Mesendoderm (in vitro differentiated cells): ENCODE measurements at places on chromosomes 2 and 18.
A peak's percentile ranks its signal among the peaks of the same experiment; 100 is the strongest.

DNA sequence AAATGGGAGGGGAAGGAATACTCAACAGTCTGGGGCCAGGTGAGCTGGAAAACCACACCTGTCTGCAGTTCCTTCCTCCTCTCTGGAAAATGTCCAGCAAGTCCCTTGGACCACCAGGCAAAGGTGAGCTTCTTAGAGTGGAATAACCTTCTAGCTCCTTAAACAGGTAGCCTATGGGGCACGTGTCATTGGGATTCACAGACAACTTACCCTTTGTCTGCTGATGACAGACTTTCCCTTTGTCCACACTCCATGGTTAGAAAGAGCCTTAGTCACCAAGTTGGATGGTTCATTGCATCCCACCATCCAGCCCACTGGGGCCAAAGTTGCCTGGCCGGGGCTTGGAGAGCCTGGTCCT is 98.0 kb upstream of the ITGA6 start:
- DNase-seq: no peak

DNA sequence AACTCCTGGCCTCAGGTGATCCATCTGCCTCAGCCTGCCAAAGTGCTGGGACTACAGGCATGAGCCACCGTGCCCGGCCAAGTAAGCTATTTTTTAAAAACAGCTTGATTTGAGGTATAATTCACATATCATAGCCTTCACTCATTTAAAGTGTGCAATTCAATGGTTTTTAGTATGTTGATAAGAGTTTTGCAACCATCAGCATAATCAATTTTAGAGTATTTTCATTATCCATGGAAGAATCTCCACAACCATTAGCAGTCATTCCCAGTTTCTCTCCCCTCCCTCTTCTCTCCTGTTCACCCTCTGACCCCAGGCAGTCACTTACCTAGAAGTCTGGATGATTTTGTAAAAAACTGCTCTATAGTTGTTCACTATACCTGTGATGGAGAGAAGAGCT is 4.7 kb upstream of the LYG2 start:
- no peak for DNase-seq

- no peak for DNase-seq
Measured at GRCh38 chr2:6171294-6171693, 479.1 kb downstream of the SOX11 start.

DNA sequence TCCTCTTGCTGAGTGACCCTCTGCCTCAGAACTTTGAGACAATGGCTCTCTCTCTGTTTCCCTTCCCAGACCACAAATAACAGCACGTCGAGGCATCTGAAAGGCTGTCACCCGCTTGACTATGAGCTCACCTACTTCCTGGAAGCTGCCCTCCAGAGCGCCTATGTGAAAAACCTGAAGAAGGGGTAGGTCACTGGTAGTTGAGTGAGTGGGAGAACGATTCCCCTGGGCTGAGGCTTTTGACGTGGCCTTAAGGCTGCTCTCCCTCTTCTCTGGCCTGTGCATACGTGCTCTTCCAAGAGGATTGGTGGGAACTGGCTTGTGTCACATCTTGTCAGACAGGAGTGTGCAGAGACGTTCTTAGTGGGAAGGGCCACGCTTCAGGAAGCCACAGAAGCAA is 63.1 kb upstream of the MCFD2 start:
- no peak for DNase-seq

DNA sequence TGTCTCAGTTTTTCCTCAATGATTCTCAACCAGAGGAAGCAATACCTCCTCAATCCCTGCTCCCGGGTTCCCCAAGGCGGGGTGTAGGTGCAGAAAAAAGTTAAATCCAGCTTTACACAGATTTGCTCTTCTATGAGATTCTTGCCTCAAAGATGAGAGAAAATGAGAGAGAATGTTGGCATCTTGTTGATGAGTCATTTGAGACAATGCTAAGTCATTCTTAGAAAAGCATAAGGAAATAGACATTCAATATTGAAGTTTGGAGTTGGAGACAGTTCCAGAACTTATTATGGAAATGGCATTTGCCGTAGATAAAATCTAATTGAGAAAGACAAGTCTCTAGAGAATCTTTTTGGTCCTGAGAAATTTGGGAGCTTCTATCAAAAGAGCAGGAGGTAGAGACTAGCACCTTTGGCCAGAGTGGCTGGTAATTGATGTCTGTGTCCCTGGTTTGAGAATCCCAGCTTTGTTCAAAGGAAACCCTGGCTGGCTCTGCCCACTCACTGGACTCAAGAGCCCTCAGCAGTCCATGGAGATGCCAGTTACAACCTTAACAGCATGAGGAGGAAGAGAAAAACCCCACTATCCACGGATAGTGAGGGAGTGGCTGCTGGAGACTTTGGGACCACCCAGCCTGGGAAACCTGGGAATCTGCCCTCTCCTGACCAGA is 181.2 kb downstream of the FAM124B start:
- peak; percentile 36 for DNase-seq

DNA sequence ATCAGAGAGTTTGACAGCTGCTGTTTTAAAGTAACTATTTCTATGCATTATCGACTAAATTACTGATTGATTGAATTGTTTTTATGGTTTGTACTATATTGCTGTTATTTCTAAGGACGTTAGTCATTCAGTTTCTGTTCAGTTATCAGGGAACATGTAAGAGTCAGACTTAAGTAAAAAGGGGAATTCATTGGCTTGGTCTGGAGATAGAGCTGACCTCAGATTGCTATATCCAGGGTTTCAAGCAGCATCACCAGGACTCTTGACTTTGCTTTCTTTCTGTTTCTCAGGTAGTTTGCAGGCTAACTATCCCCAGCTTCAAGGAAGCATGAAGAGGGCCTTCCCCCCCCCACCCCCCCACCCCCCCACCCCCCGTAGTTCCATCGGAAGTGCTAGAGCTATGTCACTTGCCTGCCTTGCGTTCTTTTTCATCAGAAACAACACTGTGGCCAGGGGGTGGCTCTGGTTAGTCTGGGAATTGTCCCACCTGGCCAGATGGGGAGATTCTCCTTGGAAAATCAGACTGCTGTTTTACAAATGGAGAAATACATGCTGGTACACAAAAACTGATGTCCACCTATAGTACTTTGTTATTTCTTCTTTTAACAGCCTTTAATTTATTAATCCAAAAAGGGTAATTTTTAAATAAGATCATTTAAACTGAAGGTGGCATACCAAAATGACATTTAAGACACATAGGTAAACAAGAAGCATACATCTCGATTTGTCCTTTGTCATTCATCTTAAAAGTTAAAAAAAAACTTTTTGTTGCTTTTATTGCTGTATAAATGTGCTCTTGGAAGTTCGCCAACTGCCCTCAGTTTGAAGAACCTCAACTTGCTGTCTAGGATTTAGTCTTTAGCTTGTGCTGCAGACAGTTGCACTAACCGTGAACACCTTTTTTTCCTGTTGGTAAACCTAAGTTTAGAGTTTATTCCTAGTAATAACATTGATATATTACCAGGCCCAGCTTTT is 9.4 kb downstream of the SMAD4 start:
- DNase-seq: peak; percentile 78

DNA sequence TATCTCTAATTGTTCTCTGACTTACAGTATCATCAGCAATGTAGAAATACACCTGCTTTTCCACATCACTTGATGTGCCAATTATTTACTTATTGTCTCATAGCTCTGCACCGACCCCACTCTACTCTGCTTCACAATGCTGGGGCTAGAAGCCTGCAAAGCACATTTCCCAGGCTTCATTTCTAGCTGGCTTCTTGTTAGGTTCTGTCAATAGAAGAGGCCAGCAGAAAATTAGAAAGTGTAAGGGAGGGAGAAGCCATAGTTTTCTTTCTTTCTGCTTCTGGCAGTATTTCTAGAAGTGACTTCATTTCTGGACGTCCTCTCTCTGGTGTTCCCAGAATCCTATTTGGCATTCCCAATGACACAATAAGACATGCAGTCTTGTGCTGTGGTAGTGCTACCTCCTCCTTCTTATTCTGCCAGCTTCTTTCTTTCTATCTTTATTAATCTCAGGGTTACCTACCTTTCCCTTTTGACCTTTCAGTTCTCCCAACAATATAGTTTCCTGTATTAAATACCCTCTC is 12.5 kb upstream of the TANC1 start:
- no peak for DNase-seq

DNA sequence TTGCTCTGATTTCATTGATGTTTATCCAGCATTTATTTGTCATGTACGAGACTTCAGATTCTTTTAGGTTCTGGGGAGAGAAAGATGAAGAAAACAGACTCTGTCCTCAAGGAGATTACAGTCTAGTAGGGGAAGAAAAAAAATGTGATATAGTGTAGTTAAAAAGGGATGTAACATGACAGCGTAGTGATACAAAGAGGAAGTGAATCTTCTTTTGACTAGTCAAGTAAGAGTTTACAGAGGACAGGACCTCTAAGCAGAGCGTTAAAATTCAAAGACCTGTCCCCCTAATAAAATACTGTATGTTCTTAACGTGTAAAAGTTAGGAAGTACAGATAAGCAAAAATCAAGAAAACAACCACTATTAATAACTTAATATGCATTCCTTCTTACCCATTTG is 47.7 kb downstream of the NCOA1 start:
- no peak for DNase-seq

- peak; percentile 63 for DNase-seq
Measured at GRCh38 chr2:54634564-54635511, 88.6 kb upstream of the EML6 start.

DNA sequence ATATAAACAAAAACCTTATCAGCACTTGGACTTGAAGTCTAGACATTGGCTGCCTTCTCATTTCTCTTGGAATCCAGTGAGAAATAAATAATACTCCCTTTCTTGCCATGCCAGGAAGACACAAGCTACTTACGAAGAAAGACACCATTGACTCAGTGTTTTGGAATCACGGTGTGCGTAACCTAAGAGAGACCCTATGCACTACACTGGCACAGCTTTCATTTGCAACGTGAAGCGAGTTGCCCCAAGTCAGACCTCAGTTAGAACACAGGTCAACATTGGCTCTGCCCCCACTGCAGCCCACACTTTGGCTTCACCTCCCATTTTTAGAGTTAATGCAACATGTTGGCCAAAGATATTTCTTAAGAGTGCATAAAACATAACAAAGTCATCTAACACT is 54.2 kb downstream of the PIEZO2 start:
- no peak for DNase-seq
